ENCODE measurements at places on chromosomes 2 and 18.

DNA sequence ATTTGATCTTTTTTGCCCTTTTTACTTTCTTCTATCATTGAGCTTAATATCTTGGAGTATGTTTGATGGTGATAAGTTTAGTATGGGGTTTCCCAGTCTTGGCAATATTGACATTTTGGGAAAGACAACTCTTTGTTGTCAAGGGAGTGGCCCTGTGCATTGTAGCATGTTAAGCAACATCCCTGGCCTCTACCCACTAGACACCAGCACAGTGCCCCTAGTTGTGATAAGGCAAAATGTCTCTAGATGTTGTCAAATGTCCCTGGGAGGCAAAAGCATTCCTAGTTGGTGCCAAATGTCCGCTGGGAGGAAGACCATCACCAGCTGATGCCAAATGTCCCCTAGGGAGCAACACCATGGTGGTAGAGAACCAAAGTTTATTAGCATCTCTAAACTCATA lies 28.2 kb downstream of the GULP1 start:
- no peak for DNase-seq

DNA sequence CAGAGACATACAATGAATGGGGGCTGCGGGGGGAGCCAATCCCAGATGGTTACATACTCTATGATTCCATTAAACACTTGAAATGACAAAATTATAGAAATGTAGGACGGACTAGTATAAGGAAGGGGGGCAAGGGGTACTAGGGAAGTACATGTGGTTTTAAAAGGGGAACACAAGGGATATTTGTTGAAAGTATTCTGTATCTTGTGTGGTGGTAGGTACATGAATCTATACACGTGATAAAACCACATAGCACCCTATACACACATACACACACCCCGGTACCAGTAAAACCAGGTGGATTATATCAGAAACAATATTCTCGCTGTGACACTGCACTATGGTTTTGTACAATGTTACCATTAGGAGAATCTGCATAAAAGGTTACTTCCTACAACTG lies 45.4 kb downstream of the ASXL2 start:
- no peak for DNase-seq

- DNase-seq = peak; percentile 71
These were observed at the start of gene IGFBP5 for GRCh38 chr2:216695401-216695821. Gene IGFBP5, minus strand, starts transcription at chr2:216695549. Its CDS starts 774 bp downstream, at chr2:216694775.

DNA sequence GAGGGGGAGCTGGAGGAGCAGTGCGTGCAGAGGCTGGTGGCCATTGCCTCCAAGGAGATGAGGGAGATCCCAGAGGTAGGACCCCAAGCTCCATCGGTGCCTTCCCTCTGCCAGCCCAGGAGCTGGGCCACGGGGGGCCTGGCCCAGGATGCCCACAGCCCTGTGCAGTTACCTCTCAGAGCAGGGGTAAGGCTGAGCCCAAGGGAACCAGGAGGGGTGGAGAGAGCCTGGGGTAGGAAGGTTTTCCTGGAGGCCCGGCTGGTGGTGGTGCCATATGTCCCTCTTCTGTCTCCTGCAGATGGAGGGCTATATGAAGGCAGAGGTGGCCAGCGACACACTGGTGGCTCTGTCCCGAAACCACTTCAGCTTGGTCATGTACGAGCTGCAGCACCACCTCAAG lies 11.4 kb downstream of the MROH2A start:
- DNase-seq = no peak

- no peak for DNase-seq
These were observed 91.7 kb upstream of the ITGA6 start for GRCh38 chr2:172335736-172336135.

DNA sequence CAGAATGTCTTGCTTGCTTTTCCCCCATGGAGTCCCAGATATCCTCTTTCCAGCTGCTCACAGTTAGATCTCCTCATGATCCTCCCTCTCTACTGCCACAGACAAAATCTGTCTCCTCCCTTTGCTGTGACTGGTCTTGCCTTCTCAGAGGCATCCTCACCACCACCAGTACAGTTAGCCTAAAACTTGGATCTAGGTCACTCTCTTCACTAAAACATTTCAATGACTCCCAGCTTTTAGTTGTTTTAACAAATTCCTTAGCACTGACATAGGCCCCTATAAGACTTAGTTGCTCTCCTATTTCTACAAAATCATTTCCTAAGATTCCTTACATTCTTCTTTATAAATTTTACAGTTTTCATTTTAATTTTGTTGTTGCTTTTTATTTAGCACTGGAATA lies 734.2 kb upstream of the CHAC2 start:
- DNase-seq = peak; percentile 72

DNA sequence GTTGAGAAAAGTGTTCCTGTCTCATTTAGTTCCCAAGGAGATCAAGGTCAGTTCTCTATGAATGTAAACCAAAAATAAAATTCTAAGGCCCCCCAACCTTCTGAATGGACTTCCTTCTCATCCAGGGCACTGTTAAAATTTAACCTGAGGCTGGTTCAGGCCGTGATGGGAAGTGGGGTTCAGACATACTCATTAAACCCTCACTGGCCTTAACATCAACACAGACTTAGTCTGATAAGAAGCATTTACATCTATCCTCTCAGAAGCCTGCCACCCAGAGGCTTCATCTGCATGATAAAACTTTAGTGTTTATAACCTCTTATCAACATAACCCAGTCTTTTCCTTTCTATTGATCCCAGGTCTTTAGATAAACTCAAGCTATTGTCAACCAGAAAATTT lies 22.4 kb downstream of the ITSN2 start:
- DNase-seq = no peak

DNA sequence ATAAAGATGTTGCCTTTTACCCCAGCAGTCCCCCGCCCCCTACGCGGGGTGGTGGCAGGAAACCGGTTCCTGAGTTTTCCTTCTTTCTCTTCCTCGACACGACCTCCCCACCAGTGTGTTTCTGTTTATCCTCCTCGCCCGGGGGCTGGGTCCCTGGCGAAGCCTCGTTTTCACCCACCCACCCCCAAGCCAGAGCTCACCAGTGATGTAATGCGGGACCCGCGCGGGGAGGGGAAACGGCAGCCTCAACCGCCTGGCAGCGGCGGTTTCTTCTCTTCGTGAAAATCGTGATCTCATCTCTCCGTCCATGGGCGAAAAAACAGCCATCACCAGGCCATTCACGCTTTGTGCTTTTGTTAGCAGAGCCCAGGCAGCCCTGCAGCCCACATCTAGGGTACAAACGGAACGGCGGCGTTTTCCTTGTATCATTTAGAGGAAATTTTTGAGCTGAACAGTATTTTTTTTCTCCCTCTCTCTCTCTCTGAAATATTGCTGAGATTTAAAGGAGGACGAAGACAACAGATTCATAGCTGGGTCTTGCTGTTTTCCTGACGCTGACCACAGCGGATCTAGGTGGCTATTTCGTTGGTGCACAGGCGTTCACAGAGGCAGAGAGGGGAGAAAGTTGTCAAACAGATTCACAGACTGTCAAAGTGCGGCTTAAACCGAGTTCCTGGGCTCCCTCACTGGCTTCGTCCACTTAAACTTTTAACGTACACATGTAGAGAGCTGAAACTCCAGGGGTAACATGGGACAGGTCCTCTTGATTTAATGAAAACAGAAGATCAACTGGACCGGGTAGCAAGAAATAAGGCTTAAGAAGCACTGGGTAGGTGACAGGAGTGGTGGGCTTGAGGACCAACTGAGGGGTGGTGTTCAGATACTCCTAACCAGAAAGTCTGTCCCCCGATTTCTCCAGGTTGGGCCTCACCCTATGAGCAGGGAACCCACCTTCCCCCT lies 21.9 kb upstream of the PAX3 start:
- DNase-seq = no peak

DNA sequence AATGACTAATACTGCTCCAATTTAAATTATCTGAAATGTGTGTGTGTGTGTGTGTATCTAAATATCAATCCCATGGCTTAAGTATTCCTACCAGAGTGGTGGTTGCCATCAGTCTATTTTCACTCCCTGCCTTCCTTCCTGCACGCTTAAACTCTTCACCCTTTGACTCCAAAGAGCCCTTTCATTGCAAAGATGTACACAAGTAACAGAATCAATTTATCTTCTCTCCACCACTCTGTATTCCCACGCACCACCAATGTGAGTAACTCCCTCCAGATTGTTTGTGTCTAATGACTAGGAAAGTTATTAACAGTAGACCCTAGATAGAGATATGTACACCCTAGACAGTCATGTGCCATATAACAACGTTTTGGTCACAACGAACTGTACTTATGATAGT lies 42.8 kb downstream of the ARL6IP6 start:
- DNase-seq = no peak

DNA sequence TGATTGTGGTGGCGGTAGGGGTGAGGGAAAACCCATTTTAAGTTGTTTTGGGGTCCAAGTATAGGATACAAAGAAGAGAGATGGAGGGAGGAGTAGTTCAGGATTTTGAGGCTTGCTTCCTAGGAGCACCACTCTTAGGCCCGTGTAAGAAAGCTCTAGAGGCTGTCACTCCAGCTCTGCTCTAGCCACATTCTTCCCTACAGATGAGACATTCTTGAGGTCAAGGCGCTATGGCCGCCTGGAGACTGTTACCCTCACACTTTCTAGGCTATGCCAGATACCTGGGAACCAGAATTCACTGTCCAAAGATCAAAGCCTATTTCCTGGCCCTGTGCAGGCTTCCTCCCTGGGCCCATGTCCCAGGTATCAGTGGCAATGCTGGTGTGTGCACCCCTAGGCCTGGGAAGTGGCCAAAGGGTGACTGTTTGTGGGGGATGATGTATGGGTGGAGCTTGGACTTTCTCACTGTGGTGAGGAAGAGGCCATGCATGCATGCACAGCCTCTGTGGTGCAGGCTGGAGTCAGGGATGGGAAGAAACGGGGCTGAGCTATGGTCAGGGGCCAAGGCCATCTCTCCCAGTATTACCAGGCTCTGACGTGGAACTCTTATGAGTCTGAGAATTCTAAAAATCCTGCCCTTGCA lies 7.0 kb upstream of the TTL start:
- DNase-seq = peak; percentile 58

DNA sequence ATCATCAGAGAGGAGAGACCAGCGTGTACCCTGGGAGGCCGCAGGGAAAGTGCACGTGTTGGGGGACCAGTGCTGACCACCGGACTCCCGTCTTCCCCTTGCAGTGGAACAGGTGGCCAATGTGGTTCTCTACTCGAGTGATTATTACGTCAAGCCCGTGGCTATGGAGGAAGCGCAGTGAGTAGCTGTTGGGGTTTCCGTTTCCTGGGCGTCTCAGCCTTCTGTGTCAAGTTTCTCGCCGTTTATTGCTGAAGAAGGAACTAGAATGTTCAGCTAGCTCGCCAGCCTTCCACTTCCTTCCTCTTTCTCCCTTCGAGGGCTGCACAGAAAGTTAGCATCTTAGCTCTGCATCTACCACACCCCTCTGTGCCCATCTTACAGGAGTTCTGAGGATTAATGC lies 22.8 kb upstream of the DGKD start:
- DNase-seq = no peak

GRCh38 chr2:169080250-169081069 lies 11.1 kb downstream of the DHRS9 start:
- DNase-seq = no peak

DNA sequence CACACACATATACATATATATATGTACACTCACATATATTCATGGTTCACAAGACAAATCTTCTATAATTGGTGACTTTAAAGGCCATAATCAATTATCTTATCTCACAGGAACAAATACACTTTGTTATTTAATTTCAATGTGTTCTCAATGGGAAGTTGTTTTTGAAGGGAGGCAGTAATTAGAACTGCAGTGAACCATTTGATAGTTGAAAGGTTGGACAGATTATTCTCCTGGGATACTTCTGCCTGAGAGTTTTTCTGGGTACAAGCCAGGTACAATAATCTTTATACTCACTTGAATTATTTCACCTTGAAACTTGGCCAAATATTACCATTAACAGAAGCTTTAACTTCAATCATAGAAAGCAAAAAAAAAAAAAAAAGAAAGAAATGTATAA lies 546.6 kb upstream of the LRRTM4 start:
- no peak for DNase-seq

DNA sequence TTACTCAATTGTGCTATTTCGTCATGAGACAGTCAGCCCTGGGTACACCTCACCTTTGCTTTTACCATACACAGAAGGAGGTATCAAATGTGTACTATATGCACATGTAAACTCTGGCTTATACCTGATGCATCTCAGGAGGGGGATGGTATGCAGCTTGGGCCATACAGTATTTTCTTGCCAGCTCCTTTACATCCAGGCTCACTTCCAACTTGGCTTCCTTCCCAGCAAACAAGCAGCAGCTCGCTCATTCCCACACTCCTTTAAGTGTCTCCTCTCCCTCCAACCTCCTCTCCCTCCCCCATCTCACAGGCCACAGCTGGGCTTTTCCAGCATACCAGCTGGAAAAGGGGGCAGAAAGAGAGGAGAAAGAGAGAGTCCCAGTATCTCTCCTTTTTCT lies 9.6 kb downstream of the MARCHF4 start:
- DNase-seq = peak; percentile 49
